Lung microvascular endothelial cell (primary cell): ENCODE measurements at places on chromosomes 7 and 10. TPM values are rescaled to one million over a fixed set of nuclear protein-coding genes. Genes with fewer than 3 reads are reported as not detected.

Gene JAKMIP3
- under 0.01 and 0.20 TPM in 2 replicates for total RNA-seq

Gene ITPRID1
- total RNA-seq, result not detected in 2 replicates

Gene DTX2
- total RNA-seq, result 2.0 and 3.6 TPM in 2 replicates

Gene CFAP70
- under 0.01 and 0.20 TPM in 2 replicates for total RNA-seq

DNA sequence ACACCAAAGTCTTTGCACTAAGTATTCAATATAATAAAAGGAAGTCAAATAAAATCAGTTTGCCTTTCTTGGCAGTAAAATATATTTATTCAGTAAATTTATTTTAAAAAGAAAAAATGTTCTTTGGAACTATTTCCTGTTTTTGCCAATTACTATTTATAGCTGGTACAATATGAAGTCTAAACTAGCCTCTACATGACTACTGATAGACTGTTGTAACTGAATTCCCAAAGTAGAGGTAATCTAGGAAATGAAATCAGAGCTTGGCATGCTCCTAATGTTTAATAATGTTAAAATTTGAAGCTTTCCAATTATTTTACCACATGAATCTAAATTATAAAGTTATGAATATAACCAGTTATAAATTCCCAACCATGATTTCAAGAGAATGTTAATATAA is 385.5 kb downstream of the SEMA3D start:
- peak; percentile 64 for DNase-seq

DNA sequence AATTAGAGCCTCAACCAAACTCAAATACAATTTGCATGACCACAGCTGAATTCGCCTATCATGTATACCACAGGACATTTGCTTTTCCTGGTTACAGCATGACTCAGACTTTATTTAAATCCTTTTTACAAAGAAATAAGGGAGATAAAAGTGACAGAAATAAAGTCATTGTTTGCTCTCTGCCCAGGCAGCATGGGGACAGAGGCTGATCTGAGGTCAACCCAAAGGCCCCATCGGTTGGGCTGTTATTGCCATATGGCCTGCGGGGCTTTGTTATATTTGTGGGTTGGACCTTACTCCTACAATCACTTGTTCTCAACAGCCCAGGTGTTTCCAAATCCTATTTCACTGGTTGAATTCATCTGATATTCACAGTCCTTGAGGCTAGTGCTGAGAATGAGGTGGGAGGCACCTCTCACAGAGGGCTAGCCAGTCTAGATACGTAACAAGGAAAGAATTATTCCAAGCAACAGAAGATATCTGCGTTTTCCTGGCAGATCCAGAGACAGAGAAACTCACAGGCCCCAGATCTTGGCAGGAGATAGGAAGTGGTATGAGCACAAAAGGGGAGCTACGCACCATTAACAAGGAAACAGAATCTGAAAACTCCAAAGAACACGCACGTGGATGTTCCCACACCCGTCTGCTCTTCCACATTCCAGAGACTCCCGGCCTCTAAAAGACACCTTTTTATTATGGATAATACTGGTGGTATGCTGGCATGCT is 117.3 kb downstream of the HIPK2 start:
- DNase-seq, result peak; percentile 54

DNA sequence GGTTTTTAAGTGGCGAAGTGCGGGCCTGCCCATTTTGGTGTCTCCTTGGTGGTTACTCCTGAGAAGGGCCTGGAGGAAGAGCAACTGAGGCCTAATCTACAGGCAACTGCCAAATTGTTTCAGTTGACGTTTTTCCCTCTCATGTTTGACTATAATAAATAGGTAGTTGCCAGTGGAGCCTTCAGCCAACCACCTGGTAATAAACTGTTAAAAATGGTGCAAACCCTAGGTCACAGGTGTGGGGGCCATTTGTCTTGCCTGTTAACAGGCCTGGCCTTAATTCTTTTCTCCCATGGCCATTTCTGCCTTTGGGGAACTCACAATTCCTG is 3.7 kb downstream of the IKZF1 start:
- DNase-seq, result no peak

GRCh38 chr10:58588673-58589265 is 76.1 kb downstream of the BICC1 start:
- no peak for DNase-seq

DNA sequence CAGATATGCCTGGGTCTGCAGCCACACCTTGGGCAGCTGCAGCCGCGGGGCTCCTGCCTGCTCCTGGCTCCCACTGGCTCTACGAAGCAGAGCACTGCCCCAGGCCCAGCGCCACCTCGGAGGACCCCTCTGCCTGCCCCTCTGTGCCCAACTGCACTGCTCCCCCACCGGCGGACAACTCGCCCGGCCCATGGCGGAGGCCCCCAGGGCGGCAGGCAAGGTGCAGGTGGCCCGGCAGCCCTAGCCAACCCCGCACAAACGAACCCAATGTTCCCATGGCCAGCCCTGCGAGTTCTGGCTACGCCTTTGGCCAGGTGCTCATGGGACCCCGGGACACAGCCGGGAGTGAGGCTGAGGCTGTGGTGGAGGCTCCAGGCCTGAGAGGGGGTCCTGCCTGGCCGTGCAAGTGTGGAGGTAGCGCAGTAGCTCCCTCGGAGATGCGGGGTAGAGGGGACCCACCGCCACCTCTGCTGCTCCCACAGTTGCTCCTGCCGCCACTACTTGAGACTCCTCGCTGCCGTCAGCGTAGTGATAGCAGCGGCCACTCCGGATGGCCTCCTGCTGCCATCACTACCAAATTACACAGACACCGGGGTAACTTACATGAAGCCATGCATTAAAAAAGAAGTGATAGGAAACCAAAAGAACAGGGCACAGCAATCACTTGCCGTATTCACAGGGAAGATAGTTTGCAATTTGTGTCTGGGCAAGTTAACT is 97.3 kb upstream of the SP4 start:
- DNase-seq, result no peak

DNA sequence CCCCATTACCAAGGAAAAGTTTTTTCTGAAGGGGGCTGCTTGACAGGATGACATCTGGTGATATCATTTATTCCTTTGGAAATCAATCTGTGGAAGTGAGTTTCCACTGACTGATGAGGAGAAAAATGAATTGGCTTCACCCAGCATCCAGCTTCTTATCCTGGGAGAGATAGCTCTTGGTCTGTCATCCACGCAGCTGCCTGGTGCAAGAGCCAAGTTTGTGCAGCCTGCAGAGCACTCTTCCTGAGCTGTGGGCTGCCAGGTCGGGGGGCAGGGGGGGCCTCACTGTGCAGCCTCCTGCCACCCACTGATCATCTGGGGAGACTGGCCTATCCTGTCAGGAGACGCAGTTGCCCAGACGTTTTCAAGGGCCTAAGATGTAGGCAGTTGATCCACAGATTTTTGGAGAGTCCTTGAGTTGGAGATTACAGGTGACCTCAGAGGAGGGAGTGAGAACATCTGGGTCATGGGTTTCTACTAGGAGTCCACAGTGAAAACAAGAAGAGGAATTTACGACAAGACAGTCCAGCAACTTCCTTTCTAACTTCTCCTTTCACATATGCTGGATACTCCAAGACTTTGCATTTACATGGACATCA is 75.4 kb downstream of the EGFR start:
- DNase-seq, result no peak

DNA sequence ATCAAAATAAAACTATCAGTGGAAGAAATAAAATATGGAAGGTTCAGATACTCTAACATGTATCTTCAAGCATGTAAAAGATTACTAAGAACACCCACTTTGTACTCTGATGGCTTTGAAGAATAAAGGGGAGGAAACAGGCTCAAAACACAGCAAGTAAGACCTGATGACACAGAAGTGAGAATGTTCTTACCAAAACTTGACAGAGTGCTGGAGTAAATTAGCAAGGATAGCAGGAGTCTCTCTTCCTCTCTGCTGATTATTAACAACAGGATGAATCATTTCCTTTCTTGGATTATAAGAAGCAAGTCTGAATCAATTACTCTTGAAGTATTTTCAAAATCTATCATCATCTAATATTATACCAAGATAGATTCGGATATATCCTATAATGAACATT is 47.5 kb downstream of the GLI3 start:
- peak; percentile 62 for DNase-seq

DNA sequence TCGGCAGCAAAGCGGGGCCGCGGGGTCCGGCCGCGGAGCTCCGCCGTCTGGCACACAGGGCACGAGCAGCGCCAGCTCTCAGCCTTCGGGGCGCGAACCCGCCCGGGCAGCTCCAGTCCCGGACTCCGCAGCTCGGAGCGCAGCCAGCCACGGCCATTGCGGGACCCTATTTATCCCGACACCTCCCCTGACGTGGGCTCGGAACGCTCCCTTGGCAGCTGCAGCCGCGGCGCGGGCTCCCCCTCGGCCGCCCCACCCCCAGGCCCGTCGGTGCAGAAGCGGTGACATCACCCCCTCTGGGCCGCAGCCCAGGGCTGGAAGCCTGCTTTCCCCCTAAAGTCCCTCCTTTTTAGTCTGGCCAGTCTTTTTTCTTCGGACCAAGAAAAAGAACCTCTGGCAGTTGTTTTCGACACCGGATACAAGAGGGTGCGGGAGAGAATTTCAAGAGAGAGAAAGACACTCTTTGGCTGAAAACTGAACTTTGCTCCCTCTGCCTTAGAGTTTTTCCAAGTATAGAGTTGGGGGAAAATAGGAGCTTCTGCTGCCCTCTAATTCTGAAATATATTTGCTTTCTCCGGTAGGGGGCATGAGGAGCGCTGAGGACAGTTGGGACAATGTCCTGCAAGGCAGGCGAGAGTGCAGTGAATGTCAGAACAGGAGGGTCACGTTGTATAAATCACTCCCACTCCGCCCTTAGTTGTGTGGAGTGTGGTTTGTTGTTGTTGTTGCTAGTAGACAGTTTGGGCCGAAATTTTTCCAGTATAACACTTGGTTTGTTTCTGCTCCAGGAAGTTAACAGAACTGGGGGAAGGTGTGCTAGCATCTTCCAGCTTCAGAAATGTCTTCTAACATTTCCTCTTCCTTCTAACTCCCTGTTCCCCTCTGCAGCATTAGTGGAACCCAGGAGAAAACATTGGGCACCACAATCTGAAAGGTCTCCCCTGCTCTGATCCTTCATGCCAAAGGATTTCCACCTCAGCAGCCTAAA is at the start of gene SFRP4:
Gene SFRP4 (minus strand): TSS at position 145 of the 988 bp plus-strand sequence. CDS start 280 bp downstream, outside the sequence.
- DNase-seq, result peak; percentile 67
